ENCODE measurements at places on chromosomes 4 and X.

- no peak for DNase-seq
These were observed 62.7 kb upstream of the SORBS2 start for GRCh38 chr4:185874516-185875230.

DNA sequence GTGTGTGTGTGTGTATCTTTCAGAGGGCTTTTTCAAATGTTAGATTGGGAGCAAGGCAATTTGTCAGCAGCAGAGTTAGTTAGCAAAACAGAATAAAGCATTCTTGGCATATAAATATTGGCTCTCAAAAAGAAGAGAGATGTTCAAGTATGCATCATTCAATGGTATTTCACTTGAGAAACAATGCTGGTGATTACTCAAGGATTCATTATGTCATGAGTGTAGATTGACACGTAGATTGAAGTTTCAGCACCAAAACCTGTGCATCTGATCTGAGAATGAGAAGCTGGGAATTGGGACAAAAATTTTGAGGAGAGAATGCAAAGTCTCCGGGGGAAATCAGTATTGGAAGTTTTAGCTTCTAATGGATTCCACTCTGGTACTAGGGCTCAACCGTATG, 241.4 kb downstream of the FRMPD4 start:
- DNase-seq = no peak

GRCh38 chr4:5928274-5928673, 35.4 kb upstream of the CRMP1 start:
- no peak for DNase-seq

DNA sequence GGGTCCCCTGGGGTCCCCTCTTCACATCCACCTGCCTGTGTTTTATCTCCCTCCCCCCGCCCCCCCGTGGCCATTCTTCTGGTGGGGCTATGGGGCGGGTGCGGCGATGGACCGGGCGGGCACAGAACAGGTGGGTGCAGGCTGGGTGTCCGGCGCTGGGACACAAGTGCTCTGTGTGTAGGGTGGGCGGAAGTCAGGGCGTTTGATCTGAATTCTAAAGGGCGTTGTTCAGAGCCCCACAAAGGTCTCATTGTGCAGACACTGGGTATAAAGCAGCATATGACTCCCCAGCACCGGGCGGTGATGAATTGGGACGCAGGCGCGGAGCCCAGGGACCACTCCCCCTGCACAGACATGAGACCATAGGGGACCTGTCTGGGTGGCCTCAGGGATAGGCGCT, at the start of gene GJB1:
Gene GJB1, plus strand, starts transcription at position 296 of the 400 bp plus-strand sequence. CDS start 484 bp downstream, outside the sequence.
- no peak for DNase-seq

All from activated naive CD8-positive, alpha-beta T cell treated with anti-CD3 and anti-CD28 coated beads for 36 hours (primary cell).